CD4-positive, alpha-beta T cell treated with Interleukin-6 for 4 hours (primary cell): ENCODE measurements at places on chromosomes 2 and 18.

GRCh38 chr2:60857056-60857455, 24.3 kb upstream of the REL start:
- DNase-seq: no peak

DNA sequence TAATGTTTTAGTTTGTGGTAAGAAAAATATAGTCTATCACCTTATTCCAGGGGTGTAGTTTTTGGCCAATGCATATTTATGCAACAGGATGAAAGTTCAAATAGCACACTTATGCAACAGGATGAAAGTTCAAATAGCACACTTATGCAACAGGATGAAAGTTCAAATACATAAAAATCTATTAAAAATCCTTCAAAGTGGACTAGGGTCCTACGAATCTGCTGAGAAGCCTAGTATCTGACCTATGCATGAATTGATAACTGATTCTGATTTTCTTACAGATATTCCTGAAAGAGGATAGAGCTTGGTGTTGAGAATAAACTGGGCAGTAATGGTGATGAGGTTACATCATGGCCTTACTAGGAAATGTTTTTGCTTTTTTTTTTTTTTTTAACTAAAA, 2.8 kb downstream of the PECR start:
- no peak for DNase-seq

- DNase-seq: no peak
Measured at GRCh38 chr2:60175290-60175689, 378.2 kb downstream of the BCL11A start.

GRCh38 chr2:199778655-199779054, 72.3 kb downstream of the FTCDNL1 start:
- DNase-seq: no peak

DNA sequence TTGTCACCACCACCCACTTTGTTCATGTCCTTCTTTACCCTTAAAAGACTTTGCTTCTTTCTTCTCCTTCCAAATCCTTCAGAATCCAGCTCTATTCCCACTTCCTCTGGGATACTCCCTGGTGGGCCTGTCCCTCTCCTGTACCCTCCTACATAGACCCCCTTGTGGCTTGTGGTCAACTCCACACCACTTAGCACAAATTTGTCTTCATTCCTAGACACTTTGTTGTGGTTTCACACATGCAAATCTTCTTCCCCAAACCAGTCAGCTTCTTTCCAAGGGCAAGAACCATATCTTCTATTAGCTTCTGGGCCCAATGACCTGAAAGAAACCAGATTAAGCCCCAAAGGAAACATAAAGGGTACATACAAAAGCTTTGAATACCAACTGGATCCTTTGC, 342.4 kb downstream of the TNS1 start:
- DNase-seq: no peak

- DNase-seq: no peak
Measured at GRCh38 chr2:37773371-37774130, 102.1 kb upstream of the CDC42EP3 start.

- peak; percentile 39 for DNase-seq
Measured at GRCh38 chr2:239274391-239275043, 126.3 kb downstream of the HDAC4 start.

- no peak for DNase-seq
Measured at GRCh38 chr2:105674859-105675541, 69.7 kb upstream of the NCK2 start.

- no peak for DNase-seq
Measured at GRCh38 chr2:212997526-212998020, 153.8 kb downstream of the IKZF2 start.

DNA sequence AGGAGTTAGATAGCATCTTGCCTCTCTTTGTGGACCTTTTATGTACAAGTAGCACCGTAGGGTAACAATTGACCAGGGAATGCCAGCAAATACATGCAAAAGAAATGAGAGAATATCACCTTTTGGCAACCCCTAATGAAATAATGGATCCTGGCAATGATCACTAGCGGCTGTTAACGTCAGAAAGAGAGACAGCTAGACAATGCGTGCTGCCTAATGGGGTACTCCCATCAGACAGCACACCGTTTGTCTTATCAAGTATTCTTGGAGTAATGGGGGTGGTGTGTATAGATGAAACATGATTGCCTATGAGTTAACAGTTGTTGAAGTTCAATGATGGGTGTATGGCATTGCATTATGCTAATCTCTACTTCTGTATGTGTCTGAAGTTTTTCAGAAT, 1.6 kb downstream of the ELAC1 start:
- DNase-seq: no peak
